ENCODE measurements at places on chromosomes 7 and 10.

GRCh38 chr10:61960396-61961120 is 59.1 kb downstream of the ARID5B start:
- DNase-seq, result no peak

DNA sequence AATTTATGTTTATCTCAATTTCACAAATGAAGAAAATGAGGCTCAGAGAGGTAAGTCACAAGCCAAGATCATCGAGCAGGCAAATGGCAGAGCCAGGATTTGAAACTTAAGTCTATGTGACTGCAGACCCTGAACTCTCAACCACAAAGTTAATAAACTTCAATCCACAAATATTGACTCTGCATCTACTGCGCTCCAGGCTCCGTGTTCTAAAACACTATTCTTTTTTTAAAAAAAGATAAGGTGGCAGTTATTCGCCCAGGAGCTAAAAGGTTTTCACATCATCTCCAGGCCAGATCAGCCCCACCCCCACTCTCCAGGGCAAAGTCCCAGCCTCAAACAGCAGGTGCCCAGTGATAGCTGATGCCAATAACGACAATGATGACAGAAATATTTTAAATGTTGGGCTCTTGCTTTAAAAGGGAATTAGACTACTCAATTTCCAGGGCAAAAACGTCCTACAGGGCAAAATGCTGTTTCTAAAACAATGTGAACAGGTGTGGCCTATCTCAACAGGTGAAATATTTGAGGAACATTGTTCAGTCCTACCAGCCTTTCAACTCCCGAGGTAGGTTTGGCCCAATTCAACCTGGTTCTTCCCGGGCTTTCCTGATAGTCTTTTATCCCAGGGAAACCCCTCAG is 85.2 kb downstream of the SORBS1 start:
- no peak for DNase-seq

DNA sequence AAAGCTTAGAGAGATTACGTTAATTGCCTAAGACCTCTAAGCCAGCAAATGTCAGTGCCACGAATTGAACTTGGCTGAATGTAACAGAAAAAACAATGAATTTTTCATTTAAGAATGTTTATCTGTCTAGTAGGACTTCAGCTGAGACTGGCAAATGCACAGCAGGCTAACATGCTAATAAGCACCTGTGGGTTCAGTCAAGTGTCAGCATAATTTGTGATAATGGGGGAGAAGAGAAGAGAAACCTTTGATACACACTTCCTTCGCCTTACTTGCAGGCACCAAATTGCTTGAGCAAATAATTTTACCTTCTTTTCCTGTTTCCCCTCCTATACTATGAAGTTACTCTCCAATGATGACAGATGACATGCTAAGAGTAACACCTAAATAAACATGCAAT is 1136.5 kb upstream of the SORCS1 start:
- DNase-seq, result no peak

DNA sequence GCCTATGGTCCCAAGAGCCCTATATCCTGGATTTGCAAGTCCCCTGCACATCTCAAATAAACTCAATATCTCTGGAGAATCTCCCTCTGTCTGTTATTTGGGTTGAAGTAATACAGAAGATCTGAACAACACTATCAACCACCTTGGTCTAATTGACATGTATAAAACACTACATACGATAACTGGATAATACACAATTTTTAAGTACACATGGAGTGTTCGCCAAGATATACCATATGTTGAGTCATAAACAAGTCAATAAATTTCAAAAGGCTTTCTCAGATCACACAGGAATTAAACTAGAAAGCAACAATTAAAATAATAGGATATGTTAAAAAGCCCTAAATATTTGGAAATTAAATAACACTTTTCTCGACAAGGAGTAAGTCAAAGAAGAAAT is 5.6 kb upstream of the GARS1 start:
- DNase-seq, result no peak

GRCh38 chr10:71221586-71222202 is 9.3 kb downstream of the UNC5B start:
- no peak for DNase-seq

DNA sequence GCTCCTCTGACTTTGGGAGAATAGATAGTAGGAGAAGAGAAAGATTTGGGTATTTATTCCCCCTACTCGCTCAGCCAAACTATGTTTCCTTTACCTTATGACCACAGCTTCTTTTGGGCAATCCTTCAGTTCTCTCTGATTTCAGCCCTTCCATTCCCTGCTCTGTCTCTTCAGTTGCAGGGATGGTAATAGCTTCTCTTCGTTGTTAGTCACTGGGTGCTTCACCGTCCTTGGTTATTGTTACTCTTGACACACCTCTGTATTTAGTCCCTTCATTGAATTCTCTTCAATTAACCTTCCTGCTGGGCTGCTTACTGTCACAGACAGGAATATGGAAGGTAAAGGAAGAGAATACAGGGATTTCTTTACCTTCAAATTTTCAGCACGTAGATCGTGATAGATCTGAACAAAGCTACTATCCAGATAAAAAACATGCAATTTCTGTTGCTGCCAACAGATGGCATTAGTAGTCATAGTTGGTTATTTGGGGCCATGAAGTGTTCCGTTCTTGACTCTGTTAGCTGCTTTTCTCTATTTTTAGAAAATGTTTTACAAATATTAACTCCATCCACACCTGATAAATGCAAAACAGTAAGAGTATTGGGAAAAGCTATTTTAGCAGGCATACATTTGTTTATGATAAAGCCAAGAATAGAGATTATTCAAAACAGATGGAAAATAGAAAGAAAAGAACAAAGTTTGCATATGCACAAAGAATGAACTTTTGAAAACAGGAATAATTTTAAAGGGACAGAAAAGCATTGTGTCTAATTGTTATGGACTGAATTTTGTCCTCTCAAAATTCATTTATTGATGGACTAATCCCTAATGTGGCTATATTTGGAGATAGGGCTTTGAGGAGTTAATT is 14.0 kb upstream of the PTTG1IP2 start:
- peak; percentile 7 for DNase-seq

DNA sequence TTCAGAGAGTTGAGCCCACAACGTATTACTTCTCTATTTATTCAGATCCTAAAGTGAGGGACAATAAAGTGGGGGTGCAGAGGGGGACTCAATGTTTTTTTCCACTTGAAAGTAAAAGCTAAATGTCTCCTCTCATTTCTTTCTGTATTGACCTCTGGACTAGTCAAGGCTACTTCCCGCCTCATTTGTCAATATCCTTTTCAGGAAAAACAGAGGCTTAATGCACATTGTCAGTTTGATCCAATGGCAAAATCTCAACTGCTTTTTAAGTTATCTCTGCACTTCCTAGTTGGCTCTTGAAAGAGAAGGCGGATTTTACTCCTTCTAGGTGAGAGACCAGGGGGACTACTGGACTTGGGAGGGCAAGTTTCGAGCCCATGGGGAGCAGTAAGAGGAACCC is 56.4 kb downstream of the HIPK2 start:
- DNase-seq, result no peak

DNA sequence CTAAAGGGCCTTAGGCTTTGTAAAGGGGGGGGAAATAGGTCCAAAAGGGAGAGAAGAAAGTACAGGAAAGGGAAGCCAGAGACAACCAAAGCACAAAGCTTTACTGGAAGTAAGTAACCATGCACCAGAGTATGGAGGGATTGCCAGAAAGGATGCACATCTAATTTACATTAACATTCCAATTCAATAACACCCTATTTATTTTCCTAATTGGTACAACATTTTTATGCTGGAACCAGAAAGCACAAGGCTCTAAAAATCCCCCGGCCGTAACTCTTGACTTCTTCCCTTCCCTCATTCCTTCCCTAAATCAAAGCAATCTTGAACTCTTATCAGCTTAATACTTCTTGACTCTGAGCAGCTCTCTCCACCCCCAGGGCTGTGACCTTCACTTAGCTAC is 400.0 kb upstream of the CELF2 start:
- no peak for DNase-seq

GRCh38 chr7:64768824-64769223 is 25.4 kb upstream of the ZNF138 start:
- no peak for DNase-seq

- no peak for DNase-seq
Measured at GRCh38 chr7:30166841-30167235, 32.1 kb downstream of the MTURN start.

DNA sequence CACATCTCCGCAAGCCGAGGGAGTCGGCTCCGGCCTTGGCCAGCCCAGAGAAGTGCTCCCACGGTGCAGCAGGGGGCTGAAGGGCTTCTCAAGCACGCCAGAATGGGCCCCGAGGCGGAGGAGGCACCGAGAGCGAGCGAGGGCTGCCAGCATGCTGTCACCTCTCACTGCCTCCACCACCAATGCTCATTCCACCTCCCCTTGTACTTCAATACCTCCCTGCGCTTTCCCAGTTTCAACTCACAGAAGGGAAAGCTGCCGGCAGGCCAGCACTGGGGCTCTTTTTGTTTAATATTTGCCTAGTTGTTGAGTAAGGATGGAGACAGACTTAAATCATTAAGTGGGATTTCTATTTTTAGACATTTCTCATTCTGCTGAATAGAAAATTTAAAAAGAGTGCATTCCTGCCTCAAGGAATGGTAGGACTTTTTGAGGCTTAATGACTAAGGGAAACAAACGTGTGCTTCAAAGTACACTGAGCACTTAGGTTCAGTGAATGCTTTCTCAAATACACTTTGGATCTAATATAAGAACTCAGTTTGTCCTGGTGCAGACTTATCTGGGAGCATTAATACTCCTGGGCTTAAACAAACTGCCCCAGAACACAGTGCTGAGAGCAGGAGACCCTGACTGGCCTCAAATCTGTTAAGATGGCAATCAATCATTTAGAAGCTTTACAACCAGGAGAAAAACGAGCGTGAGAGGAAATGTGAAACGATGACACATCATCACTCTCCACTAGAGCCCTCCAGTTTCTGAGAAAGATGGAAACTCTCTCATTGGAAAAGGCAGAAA is 131.2 kb downstream of the RALA start:
- peak; percentile 69 for DNase-seq

DNA sequence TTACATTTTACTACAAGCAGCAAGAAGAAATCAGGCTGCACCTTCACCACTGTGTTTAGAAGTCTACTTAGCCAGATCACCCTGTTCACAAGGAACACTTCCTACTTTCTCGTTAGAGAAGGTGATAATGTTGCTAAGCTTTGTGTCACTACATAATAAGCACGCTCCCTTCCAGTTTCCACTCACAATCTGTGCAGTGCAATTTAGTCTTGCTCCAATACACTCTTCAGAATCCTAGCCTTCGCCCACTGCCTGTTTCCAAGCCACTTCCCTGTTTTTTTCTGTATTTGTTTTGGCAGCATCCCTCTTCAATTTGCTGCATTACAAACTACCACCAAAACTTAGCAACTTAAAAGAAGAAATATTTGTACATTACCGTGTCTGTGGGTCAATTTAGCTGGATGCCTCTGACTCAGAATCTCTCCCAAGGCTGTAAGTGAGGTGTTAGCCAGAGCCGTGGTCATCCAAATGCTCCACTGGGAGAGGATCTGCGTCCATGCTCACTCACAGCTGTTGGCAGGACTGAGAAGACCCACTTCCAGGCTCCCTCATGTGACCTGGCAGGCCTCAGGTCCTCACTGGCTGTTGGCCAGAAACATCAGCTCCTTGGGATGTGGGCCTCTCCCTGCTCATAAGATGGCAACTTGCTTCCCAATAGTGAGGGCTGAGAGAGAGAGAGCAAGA is 110.4 kb downstream of the PON1 start:
- DNase-seq, result no peak

- no peak for DNase-seq
Measured at GRCh38 chr10:1661416-1661815, 75.9 kb downstream of the ADARB2 start.

- DNase-seq, result no peak
Measured at GRCh38 chr10:69237528-69238159, 17.5 kb downstream of the HKDC1 start.

DNA sequence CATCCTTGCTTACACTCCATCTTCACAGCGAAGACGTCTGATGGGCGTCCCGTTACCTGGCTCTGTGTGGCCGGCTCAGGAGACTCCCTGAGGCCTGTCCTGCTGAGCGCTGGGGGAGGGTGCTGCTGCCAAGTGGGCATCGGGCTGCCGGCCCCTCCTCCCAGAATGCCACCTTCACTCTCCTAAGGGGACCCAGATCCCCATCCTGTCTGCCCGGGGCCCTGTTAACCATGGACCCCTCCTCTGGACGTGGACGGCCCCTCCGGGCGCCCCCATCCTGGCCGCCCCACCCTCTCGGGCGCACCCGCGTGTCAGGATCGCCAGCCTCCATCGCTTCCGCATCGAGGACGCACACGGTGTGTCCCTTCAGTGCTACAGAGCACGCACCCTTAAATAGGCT is 7.3 kb upstream of the FOXL3 start:
- no peak for DNase-seq

DNA sequence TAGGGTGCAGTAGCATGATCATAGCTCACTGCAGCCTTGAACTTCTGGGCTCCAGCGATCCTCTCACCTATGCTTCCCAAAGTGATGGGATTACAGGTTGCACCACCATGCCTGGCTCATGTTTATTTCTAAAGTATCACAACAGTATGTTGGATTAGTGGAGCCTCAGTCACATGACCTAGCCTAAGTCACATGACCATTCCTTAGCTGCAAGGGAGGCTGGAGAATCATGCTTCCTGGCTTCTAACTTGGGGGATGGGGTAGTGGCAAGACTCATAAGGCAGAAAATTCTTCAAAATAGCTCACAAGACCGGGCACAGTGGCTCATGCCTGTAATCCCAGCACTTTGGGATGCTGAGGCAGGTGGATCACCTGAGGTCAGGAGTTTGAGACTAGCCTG is 26.9 kb upstream of the TPST1 start:
- no peak for DNase-seq

DNA sequence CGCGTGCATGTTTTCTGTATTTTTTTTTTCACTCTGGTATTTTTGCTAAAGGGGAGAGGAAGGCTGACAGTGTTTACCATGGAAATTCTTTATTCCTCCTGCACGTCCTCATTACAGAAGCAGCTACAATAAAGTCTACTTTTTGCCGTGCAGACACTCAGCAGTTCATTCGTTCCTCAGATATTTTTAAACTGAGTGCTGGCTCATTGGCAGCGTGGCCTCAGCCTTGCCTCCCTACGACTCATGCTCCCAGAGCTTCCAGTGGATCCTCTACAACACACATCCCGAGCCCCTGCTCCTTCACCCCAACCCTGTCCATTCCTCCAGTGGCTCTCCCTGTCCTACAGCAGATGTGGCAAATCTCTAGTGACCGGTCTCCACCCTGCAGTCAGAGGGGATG is 239.2 kb upstream of the ZMIZ1 start:
- peak; percentile 39 for DNase-seq

DNA sequence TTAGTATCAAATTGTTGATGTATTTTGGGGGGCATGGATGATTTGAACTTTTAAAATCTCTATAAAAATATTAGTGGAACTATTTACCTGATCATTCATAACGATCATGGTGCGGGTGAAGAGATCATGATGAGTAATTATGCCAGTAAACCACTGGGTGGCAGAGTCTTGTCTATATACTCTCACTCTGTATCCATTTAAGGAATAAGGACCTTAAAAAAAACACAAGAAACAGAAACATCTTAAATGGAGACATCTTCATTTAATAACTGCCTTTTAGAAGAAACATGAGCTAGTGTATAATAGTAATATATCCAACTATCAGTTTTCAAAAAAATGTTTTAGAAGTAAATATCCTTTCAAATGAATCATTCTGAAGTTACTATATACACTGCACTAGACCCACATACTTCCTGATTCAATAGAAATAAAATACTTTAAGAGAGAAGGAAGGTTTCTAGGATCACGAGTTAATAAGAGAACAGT is 84.0 kb downstream of the NRBF2 start:
- DNase-seq, result peak; percentile 19
